ENCODE measurements at places on chromosomes 7 and 10. TPM values are rescaled to one million over a fixed set of nuclear protein-coding genes. Genes with fewer than 3 reads are reported as not detected.
A peak's percentile ranks its signal among the peaks of the same experiment; 100 is the strongest.

Gene SPDYE2
- total RNA-seq = not detected

DNA sequence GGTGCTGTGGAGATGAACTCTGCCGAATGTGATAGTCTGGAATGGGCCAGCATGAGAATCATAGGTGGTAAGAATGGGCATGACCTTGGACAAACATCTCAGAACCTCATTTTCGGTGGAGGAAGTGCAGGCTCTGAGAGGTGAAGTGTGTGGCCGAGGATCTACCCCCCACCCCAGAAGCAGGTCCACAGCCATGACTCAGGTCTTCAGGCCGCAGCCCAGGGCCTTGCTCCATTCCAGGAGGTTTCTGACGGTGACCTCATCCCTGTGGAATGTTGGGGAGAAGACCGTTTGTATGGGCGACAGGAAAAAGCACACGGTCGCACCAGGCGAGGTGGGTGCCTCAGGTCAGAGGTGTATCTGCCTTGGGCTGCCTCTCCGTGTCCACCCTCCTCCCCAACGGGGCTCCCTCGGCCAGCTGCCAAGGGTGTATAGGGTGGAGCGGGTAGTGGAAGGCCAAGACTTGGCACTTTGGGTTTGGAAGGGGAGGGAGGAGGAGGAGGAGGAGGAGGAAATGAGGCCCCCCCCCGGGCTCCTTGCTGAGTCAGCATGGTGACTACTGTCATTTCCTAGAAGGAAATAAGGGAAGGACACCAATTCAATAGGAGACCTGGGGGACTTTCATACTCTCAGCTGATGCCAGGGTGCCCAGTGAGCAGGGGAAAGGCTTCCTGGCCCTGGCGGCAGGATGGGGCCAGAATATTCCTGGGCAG is 168.0 kb upstream of the RHEB start:
- no peaks in the 10 kb centered on the region for H3K36me3 ChIP-seq
- no peak overlapping the region for H3K4me3 ChIP-seq
- DNase-seq = peak; percentile 93
- H3K27me3 ChIP-seq = no peaks in the 10 kb centered on the region

DNA sequence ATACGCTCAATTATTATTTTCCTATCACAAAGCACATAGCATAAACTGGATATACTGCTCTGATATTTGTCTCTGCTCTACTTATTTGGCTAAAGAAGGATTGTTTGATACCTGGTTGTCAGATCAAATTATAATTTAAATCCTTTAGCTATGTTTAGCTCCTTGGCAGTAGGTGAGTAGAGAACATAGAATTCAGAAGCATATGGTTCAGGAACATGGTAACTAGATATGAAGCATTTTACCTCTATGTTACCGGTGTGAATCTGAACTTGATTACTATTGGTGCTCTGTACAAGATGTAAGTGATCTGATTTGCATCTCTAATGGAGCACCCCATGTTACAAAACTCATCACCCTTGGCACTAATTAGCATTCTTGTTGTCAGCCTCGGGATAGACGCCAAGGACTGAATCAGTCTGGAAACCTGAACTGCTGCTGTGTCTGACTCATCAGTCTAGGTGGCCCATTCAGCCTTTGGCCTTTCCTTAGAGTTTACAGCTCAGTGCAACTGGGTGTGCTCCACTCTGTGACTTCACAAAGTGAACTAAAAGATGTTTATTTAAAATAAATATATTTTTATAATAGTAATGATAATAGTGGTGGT is 12.3 kb upstream of the MYPN start:
- no peak overlapping the region for H3K4me3 ChIP-seq
- H3K27ac ChIP-seq = no peak overlapping the region
- H3K36me3 ChIP-seq = no peaks in the 10 kb centered on the region

Gene PLXNA4
- total RNA-seq = 33.3 TPM

DNA sequence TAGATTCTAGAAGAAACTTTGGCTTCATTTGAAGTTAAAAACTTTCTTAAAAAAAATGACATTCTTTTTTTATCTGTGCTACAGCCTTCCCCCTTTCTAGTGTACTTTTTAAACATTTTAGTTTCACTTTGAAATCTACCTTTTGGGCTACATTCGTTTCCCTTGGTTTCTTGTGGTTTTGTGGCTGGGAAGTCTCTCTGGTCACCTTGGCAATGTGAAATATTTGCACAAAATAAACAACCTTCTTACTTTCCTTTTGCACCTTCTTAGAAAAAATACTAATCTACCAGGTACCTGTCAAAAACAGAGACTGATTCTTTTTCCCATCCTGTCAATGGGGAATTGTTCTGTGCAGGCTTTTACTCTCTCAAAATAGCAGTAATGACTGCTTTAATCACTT is 350.2 kb downstream of the GATA3 start:
- no peaks in the 10 kb centered on the region for H3K27me3 ChIP-seq
- no peaks in the 10 kb centered on the region for H3K36me3 ChIP-seq
- no peak overlapping the region for H3K4me3 ChIP-seq
- H3K4me1 ChIP-seq = peaks cover 23% of the 10 kb centered on the region

- no peak for DNase-seq
- H3K4me3 ChIP-seq = no peak overlapping the region
These were observed 30.5 kb downstream of the NSUN6 start for GRCh38 chr10:18620856-18621255.

DNA sequence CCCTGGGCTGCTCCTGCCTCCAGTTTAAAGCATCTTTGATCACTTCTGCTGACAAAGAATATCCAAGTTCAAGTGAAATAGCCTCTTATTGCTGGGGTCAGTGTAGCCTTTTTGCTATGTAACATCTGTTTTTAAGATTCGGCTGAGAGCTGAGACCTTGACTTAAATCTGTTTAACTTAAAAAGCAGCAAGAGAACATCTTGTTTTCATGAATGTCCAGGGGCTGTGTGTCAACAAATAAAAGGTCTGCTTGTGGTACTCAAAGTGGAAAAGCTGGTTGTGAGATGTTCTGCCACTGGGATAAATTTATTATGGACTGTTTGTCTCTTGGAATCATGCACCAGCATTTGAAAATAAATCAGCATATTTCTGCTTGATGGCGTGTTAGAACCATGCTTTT is 73.2 kb downstream of the CALD1 start:
- H3K4me1 ChIP-seq = no peaks in the 10 kb centered on the region
- no peak overlapping the region for H3K27ac ChIP-seq
- H3K4me3 ChIP-seq = no peak overlapping the region

DNA sequence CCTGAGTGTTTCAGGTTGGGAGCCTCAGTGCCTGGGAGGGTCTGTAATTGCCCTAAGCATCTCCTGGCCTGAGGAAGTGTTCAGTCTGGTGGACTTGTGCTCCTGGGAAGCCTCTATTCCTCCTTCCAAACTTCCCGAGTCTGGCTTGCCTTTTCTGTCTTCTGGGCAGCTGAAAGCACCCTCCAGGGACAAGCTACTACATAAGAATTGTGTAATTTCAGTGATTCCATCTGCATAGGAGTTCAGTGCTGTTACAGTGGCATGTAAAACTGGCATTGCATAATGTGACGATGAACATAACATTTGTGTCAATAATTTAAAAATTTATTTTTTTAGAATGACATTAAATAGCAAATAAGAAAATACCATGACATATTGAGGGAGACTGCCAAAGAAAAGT is 109.3 kb downstream of the AOAH start:
- no peak overlapping the region for H3K27ac ChIP-seq
- DNase-seq = peak; percentile 18
- H3K36me3 ChIP-seq = no peaks in the 10 kb centered on the region
- no peaks in the 10 kb centered on the region for H3K27me3 ChIP-seq
- H3K4me1 ChIP-seq = no peaks in the 10 kb centered on the region
- no peak overlapping the region for H3K4me3 ChIP-seq

- peaks cover 26% of the 10 kb centered on the region for H3K36me3 ChIP-seq
- peaks cover 22% of the 10 kb centered on the region for H3K4me1 ChIP-seq
- no peaks in the 10 kb centered on the region for H3K27me3 ChIP-seq
- no peak overlapping the region for H3K27ac ChIP-seq
These were observed 35.5 kb downstream of the GOT1 start for GRCh38 chr10:99394761-99395386.

- peak; percentile 59 for DNase-seq
- no peak overlapping the region for H3K27ac ChIP-seq
- no peaks in the 10 kb centered on the region for H3K27me3 ChIP-seq
- peak overlapping the region; percentile 4 for H3K4me3 ChIP-seq
- H3K36me3 ChIP-seq = no peaks in the 10 kb centered on the region
These were observed 28.7 kb downstream of the IKZF1 start for GRCh38 chr7:50333221-50333651.

Gene WASHC2C
- total RNA-seq = 53.4 TPM

- peaks cover 42% of the 10 kb centered on the region for H3K27me3 ChIP-seq
- no peaks in the 10 kb centered on the region for H3K36me3 ChIP-seq
- H3K4me1 ChIP-seq = peaks cover 8% of the 10 kb centered on the region
- DNase-seq = no peak
- H3K27ac ChIP-seq = no peak overlapping the region
- H3K4me3 ChIP-seq = no peak overlapping the region
These were observed 5.7 kb upstream of the GOT1 start for GRCh38 chr10:99435986-99436638.

DNA sequence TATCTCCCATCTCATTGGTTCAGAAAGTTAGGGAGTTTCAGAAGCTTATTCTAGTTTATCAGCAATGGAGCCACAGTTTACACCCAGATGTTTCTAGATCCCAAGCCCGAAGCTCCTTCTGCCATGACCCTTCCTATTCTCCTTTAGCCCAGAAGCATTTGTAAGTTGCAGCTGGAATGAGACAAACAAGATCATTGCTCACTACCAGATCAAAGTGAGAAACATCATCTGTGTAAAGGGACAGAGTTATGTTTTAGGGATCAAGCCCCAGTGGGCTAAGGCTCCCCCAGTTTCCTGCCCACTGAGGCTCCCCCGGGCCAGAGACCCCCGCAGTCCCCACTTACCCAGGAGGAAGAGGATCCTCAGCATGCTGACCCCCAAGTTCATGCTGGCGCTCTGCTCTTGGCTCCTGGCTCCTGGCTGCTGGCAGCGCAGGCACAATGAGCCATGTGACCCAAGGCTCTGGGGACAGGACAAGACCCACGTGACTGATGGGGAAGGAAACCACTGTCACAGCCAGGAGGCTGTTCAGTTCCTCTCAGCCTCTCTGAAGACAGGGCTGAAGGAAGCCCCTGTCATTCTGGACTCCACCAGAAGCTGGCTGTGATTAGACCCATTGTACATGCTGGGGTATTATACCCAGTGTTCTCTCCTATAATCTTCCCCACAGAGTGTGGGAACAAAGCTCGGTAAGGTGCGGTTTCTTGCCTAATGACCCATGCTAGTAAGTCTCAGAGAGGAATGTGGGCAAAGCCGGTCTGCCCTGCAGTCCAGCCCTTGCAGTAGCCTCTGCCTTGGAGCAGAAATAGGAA is at the start of gene TMEM273:
Gene TMEM273 (minus strand): TSS at position 442 of the 812 bp plus-strand sequence. CDS start 55 bp downstream, at position 387.
- H3K27ac ChIP-seq = no peak within 1 kb of the TSS
- no peak for DNase-seq
- H3K4me3 ChIP-seq = no peak within 1 kb of the TSS
- H3K4me1 ChIP-seq = no peaks in the 10 kb centered on the region

- no peaks in the 10 kb centered on the region for H3K27me3 ChIP-seq
- no peaks in the 10 kb centered on the region for H3K4me1 ChIP-seq
- H3K27ac ChIP-seq = no peak overlapping the region
- no peaks in the 10 kb centered on the region for H3K36me3 ChIP-seq
- no peak overlapping the region for H3K4me3 ChIP-seq
- no peak for DNase-seq
These were observed 29.5 kb upstream of the EBF3 start for GRCh38 chr10:129993621-129994020.

GRCh38 chr10:13994932-13995331 is 335.8 kb downstream of the FRMD4A start:
- H3K27me3 ChIP-seq = no peaks in the 10 kb centered on the region
- no peak overlapping the region for H3K4me3 ChIP-seq
- no peaks in the 10 kb centered on the region for H3K4me1 ChIP-seq
- no peak overlapping the region for H3K27ac ChIP-seq
- no peak for DNase-seq
- no peaks in the 10 kb centered on the region for H3K36me3 ChIP-seq

Gene UNC5B
- 14.5 TPM for total RNA-seq

GRCh38 chr10:102740229-102740628 is 3.5 kb upstream of the WBP1L start:
- no peak for DNase-seq
- H3K27me3 ChIP-seq = no peaks in the 10 kb centered on the region
- no peak overlapping the region for H3K4me3 ChIP-seq
- no peak overlapping the region for H3K27ac ChIP-seq
- H3K4me1 ChIP-seq = no peaks in the 10 kb centered on the region
- peaks cover 23% of the 10 kb centered on the region for H3K36me3 ChIP-seq

GRCh38 chr7:95106401-95106800 is 199.0 kb downstream of the PPP1R9A start:
- peaks cover under 1% of the 10 kb centered on the region for H3K36me3 ChIP-seq
- H3K4me1 ChIP-seq = no peaks in the 10 kb centered on the region
- no peak for DNase-seq
- H3K27me3 ChIP-seq = no peaks in the 10 kb centered on the region
- no peak overlapping the region for H3K4me3 ChIP-seq

Gene FEZF1
- not detected for total RNA-seq

DNA sequence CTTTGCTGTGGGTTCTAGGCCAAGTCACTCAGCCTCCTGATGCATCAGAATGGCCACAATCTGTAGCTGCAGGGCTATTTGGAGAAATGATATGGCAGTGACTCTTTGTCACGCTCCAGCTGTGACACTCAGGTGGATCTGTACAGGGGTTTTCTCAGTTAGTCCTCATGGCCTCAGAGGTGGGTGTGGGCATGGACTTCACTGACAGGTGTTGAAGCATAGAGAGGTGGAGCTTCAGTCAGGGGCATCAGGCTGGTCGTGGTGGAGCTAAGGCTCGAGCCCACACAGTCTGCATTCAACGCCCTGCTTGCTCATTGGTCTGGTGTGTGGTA is 21.2 kb downstream of the PALD1 start:
- no peaks in the 10 kb centered on the region for H3K27me3 ChIP-seq
- no peaks in the 10 kb centered on the region for H3K36me3 ChIP-seq
- no peak overlapping the region for H3K27ac ChIP-seq
- no peaks in the 10 kb centered on the region for H3K4me1 ChIP-seq
- DNase-seq = no peak
- H3K4me3 ChIP-seq = no peak overlapping the region

Gene UTF1
- total RNA-seq = 1.9 TPM

DNA sequence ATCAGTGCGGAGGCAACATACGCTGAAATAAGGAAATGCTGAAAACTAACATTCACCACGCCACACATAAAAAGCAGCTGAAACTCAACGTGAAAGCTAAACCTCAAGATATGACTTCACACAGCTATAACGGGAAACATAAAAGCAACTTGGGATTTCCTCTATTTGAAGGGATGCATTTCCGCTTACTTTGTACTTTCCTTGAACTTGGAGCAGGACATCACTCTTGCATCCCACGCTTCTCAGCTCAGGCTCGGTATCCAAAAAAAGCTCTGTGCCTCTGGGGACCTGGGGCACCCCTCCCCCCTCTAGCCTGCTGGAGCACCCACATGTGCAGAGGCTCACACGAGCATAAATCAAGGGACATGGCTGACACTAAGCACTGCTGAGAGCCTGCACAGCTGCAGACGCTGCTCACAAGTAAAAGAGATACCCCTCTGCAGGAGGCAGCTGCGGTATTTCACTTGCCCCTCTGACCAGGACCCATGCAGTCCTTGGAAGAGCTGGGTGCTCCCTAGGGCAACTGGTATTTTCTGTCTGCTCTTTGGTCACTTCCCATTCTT is 34.2 kb downstream of the PARD3 start:
- H3K27me3 ChIP-seq = no peaks in the 10 kb centered on the region
- peak; percentile 55 for DNase-seq
- H3K27ac ChIP-seq = peak overlapping the region; percentile 2
- peaks cover 7% of the 10 kb centered on the region for H3K36me3 ChIP-seq

Gene RADIL
- 41.7 TPM for total RNA-seq

GRCh38 chr10:87552248-87552929 is 47.7 kb downstream of the MINPP1 start:
- H3K4me1 ChIP-seq = peaks cover 3% of the 10 kb centered on the region
- no peak overlapping the region for H3K4me3 ChIP-seq
- peaks cover 23% of the 10 kb centered on the region for H3K36me3 ChIP-seq
- no peak overlapping the region for H3K27ac ChIP-seq
- H3K27me3 ChIP-seq = no peaks in the 10 kb centered on the region

All from endodermal cell (in vitro differentiated cells).